Bone marrow (tissue), 2 donors: ENCODE measurements at places on chromosomes 7 and 10.

DNA sequence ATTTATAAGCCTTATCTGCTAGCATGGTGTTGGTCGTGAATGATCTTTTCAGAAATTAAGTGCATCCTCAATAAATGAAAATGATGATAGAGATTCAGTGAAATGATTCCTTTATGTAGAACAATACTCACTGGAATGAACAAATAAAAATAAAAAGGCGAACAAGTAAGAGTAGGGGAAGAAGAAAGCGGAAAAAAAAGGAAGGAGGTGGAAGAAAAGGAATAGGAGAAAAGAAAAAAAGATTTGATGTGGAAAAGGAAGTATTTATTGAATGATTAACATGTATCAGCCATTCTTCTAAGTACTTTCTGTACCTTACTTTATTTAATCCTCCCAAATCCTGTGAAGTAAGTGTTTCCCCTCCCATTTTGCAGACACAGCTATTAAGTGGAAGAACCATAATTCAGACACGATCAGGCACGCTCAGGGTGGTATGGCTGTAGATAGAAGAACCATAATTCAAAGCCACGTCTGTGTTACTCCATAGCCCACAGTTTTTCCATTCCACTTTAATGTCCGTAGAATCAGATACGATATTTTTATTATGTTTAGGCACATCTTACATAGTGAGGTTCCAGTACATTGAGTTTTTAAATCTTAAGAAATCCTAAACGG, 156.2 kb upstream of the LAMB4 start:
- no peak for DNase-seq

DNA sequence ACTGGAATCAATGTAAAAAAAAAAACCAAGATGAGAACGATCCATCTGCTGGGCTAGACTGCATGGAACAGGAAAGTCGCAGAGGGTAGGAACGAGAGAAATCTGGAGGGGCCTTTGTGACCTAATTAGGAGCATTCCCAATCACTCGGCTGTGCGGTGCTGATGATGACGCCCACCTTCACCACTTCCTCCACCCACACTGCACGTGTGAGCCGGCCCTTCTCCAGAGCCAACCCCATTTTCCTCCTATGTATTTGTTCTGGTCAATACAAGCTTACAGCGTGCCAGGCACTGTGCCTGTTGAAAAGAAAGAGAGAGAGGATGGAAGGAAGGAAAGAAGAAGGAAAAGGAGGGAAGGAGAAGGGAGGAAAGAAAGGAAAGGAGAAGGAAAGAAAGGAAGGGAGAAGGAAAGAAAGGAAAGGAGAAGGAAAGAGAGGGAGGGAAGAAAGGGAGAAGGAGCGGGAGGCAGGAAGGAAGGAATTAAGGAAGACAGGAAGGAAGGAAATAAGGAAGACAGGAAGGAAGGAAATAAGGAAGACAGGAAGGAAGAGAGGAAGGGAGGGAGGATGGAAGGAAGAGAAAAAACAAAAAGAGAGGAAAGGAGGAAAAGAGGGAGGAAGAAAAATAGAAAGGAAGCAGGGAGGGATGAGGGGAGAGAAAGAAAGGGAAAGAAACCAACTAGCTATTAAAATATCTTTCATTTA, 35.5 kb upstream of the PTF1A start:
- DNase-seq: no peak

GRCh38 chr10:15815242-15815885, 44.9 kb downstream of the MINDY3 start:
- DNase-seq: no peak

- DNase-seq: no peak
Observed at GRCh38 chr7:156279635-156280034, 360.9 kb upstream of the RNF32 start.
